ENCODE measurements at places on chromosomes 7 and 10. TPM values are rescaled to one million over a fixed set of nuclear protein-coding genes. Genes with fewer than 3 reads are reported as not detected.

DYNC1I1 gene
- 2.3 TPM for total RNA-seq

CDNF gene
- total RNA-seq, result 1.2 TPM

EIF5AL1 gene
- 0.28 TPM for total RNA-seq

CPA4 gene
- total RNA-seq, result 24.3 TPM

CPED1 gene
- 52.1 TPM for total RNA-seq

DRGX gene
- total RNA-seq, result not detected

GPR85 gene
- total RNA-seq, result 0.56 TPM

FBXW4 gene
- 42.4 TPM for total RNA-seq

STEAP2 gene
- 36.9 TPM for total RNA-seq

VAX1 gene
- total RNA-seq, result not detected

CYP2E1 gene
- total RNA-seq, result 0.28 TPM

TMEM270 gene
- not detected for total RNA-seq

RSPH10B gene
- total RNA-seq, result 0.56 TPM

APBB1IP gene
- 0.19 TPM for total RNA-seq

MSS51 gene
- 2.3 TPM for total RNA-seq

PON3 gene
- total RNA-seq, result under 0.01 TPM

HELLS gene
- 11.6 TPM for total RNA-seq

ADCYAP1R1 gene
- 0.19 TPM for total RNA-seq

ZNF467 gene
- 0.77 TPM for total RNA-seq

AGR3 gene
- total RNA-seq, result not detected

INHBA gene
- total RNA-seq, result 47.5 TPM

SH2D4B gene
- under 0.01 TPM for total RNA-seq

SFTPA2 gene
- total RNA-seq, result not detected

HPSE2 gene
- not detected for total RNA-seq

MRLN gene
- not detected for total RNA-seq

ST8SIA6 gene
- not detected for total RNA-seq

GNAT3 gene
- 0.28 TPM for total RNA-seq

COBL gene
- total RNA-seq, result not detected

ARPC1B gene
- 193 TPM for total RNA-seq

ADRA2A gene
- under 0.01 TPM for total RNA-seq

OPTN gene
- total RNA-seq, result 74.2 TPM

SLC29A4 gene
- 1.3 TPM for total RNA-seq

ZNF316 gene
- 15.7 TPM for total RNA-seq

C10orf62 gene
- total RNA-seq, result 0.19 TPM

NUTM2A gene
- 0.28 TPM for total RNA-seq

CALML3 gene
- total RNA-seq, result not detected

SLC26A4 gene
- 1.7 TPM for total RNA-seq

NFE2L3 gene
- 5.6 TPM for total RNA-seq

INSYN2A gene
- under 0.01 TPM for total RNA-seq

ERLIN1 gene
- total RNA-seq, result 95.1 TPM

PDGFA gene
- total RNA-seq, result 45.4 TPM

ANKRD1 gene
- 169 TPM for total RNA-seq

VSIR gene
- total RNA-seq, result 26.5 TPM

GIMAP2 gene
- total RNA-seq, result 2.5 TPM

TSPAN12 gene
- 5.9 TPM for total RNA-seq
